ENCODE measurements at places on chromosomes 6 and 20.

DNA sequence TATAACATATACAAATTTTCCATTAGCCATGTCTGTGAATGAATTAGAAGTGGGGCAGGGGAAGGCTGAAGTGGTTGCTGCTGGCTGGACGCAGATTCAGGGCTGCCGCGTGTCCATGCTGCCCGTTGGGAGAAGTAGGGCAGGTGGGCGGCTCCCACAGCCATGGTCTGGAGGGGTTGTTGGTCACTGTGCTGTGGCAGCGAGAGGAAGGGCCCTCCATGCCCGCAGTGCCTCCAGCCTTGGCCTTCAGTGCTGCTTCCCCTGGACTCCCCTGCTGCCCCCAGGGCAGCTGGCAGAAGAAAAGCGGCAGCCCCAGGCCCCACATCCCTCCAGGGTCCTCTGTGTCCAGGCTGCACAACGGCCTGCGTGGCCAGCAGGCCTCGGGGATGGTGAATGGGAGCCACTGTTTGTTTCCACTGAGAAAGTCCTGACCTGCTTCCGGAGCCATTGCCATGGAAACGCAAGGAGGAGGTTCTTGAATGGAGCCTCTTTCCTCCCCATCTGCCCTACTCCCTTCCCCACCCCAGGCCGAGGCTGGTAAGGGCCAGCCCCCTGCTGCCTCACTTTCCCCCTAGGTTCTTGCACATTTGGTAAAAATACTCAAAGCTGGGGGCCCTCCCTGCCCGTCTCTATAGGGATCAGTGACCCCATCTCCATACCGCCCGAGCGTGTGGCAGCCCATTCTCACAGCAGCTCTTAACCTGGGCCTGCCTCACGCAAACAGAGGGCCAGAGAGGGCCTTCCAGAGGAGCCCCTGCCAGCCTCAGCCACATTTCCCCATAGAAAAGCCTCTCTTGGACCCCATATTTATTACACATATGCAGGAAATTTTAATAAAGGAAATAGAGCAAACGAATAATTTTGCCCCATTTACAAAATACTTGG lies 113.3 kb downstream of the SASH1 start:
- no peak for DNase-seq

GRCh38 chr6:90227213-90227612 lies 69.4 kb downstream of the BACH2 start:
- no peak for DNase-seq

GRCh38 chr20:46430921-46431712 lies 24.7 kb upstream of the ELMO2 start:
- no peak for DNase-seq

DNA sequence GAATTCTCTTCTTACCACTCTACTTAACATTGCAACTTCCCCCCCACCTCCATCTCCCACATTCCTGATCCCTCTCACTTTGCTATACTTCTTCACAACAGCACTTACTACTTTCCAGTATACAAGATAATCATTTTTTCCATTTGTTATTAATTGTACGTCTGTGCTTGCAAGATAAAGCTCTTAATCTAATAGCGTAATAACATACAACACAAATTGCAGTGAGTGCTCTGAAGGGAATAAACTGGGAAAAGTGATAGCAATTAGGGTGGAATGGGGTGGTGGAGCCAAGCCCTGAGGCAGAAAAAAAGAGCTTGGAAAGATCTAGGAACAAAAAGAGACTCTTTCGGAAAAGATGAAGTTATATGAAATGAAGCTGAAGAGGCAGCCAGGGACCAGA lies 8.5 kb downstream of the CGAS start:
- no peak for DNase-seq

DNA sequence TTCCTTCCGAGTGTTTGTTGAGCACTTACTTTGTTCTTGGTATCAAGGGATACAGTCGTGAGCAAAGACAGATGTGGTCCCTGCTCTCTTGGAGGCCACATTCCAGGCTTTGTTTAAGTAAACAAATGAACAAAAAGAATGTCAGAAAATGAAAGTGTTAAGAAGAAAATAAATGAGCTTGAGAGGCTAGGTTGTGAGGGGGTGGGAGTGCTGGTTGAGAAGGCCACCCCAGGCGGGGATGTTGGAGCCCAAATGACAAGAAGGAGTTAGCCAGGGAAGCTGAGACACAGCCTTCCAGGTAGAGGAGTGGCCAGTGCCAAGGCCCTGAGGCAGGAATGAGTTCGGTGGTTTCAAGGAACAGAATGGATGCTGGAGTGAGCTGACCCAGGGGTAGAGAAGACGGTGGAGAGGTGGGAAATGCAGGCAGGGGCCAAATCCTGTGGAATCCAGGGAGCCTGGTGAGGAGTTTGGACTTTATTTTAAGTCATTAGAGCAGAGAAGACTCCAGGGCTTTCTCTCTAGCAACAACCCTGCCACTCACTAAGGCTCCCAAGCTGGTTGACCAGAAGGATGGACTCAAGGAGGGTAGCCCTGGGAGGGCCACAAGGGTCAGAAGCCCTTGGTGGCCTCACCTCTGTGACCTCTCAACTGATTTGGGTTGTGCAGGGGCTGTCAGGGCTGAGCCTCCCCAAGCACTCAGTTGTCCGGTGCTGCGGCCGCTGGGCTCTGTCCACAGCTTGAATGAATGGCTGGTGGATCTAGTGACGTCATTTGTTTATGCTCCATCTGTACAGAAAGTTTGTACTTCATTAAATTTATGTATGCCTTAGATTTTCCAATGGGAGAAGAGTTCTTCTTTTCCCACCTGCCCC lies 66.0 kb upstream of the STX16 start:
- DNase-seq: no peak

DNA sequence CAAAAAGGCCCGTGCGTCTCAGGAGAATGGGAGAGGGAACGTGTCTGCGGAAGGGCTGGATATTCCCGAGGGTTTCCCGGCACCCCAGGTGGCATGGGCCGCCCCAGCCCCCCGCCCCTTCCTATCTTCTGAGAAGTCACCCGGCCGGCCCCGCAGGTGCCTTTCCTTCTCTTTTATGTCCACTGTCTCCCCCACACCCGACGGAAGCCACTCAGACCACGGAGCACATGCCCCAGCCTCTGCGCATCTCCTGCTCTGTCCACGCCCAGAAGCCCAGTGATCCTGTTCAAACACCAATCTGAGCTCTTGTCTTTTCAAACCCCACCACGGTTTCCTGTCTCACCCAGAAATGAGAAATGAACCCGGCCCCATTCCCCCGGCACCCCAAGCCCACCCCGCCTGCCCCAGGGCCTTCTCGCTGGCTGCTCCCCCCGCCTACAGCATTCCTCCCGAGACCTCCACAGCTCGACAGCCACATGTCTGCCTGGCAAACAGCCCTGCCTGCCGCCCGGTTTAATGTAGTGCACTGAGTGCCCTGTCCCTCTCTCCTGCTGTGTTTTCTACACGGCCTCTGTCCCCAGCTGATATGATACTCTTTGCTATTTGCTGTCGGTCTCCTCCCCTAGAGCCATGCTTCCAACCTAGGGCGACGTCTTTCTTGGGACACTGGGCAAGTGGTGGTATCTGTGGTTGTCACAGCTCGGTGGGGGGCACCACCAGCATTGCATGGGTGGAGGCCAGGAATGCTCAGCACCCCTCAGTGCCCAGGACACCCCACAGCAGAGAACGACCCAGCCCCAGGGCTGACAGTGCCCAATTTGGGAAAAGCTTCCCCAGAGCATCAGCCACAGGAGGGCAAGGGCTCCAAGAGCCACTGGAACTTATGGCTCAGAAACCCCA lies 182.7 kb downstream of the TAF4 start:
- DNase-seq: no peak

DNA sequence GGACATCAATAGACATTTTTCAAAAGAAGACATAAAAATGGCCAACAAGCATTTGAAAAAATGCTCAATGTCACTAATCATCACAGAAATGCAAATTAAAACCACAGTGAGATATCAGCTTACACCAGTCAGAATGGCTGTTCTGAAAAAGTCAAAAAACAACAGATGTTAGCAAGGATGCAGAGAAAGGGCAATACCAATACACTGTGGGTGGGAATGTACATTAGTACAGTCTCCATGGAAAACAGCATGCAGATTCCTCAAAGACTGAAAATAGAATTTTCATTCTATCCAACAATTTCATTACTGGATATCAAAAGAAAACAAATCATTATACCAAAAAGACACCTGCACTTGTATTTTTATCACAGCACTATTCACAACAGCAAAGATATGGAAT lies 85.3 kb downstream of the DCDC2 start:
- DNase-seq: no peak

GRCh38 chr20:9807136-9807535 lies 31.7 kb downstream of the PAK5 start:
- no peak for DNase-seq

DNA sequence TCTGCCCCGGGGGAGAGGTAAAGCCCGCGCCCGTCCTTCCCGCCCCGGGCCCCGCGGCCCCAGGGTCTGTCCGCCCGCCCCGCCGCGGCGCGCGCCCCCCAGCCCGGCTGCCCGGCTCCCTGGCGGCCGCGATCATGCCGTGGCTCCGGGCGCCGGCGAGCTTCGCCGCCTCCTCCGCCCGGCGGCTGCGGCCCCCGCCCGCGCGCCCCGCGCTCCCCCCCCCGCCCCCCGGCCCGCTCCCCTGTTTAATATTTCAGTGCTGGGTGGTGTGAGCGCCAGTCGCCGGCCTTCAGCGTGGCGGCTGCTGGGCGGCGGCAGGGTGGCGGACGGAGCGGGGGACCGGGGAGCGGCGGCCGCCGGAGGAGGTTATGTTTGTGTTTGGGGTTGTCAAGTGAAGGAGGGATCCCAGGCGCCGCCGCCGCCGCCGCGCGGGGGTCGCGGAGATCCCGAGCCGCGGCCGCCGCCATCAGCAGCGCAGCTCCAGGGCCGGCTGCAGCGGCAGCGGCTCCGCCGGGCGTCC lies at the start of gene HIVEP1:
Gene HIVEP1, plus strand, starts transcription at position 275 of the 520 bp plus-strand sequence. CDS start 3,317 bp downstream, outside the sequence.
- peak; percentile 22 for DNase-seq

DNA sequence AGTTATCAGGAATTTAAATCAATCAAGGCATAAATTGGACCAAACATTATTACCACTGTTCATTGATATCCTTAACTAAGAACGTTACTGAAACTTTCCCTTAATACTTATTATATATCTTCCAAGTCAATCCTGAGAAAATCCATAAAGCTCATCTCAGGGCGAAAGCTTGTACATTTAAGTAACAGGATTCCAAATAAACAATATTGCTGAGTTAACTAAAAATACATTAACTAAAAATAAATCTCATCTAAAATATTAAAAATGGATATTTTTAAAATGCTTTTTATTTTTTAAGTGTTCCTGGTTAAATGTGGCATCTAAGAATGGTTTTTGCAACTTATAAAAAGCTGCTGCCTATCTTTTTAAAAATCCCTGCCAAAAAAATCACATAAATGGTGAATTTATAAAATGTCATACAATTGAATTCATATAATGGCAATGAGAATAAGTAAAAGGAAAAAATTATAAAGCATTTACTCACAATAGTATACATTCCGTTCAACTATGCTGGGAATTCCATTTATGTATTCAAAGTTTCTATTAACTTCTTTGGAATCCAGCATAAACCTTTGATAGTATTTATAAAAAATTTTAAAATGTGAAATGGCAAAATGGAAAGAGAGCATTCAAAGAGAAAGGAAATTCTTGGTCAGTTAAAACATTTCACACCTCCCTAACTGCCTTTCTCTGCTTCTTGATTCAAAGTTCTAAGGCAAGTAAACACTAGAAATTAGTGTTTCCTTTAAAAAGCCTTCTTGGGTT lies 20.8 kb upstream of the GMDS start:
- no peak for DNase-seq

GRCh38 chr6:5569491-5569890 lies 308.2 kb downstream of the FARS2 start:
- DNase-seq: no peak

DNA sequence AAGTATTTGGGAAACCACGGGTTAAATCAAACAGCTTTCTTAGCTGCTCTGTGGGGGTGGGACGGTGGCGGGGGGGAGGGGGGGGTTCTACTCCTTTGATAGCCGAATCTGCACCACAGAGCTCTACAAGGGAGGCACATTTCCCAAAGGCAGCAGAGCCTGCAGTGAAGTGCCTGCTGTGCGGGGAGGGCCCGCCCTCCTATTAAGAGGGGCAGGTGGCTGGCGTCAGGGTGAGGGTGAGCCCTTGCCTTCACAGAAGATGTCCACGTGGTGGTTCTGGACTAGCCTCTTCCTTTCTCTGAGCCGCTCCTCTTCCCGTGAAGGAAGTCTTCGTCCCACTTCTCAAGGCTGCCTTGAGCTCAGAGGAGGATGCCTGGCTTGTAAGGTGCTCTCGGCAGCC lies 174.9 kb upstream of the THBS2 start:
- DNase-seq: no peak

GRCh38 chr20:36483919-36484808 lies 57.2 kb upstream of the MYL9 start:
- no peak for DNase-seq

- no peak for DNase-seq
Observed at GRCh38 chr6:47701363-47701762, 3.0 kb downstream of the ADGRF4 start.

DNA sequence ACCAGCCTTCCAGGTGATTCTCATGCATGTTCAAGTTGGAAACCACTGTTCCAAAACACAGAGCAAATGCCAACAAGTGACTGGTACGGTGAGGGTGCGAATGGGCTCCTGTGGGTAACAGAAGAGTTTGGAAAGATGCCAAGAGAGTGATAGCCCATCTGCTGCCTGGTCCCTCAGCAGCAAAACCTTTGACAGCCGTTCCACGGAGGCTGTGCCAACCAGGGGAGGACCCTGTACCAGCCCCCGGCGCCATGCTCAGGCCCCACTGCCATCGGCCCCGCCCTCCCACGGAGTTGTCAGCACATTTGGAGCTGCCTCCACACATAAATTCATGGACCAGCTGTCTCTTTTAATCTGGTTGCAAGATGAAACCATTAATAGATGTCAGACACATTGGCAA lies 4.4 kb upstream of the PTPRT start:
- DNase-seq: no peak

DNA sequence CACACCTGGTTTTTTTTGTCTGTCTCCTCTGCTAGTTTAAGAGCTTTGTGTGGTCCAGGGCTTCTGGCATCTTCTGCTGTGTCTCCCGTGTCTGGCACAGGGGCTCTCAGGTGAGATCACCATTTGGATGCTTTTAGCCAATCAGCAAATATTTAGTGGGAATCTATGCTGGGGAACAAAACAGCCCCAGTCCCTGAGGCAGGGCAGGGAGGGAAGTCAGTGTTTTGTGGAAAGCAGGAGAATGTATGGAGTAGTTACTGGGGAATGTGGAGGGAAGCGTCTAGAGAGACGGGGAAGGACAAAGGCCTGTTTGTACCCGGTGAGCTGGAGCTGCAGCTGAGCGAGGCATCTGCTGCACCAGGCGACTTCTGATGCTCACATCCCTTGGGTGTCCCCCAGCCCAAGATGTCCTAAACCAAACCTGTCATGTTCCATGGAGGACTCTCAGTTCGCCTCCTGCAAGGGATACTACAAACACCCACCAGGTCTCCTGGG lies 49.3 kb upstream of the NNAT start:
- no peak for DNase-seq

GRCh38 chr6:16337295-16337975 lies 99.0 kb downstream of the GMPR start:
- no peak for DNase-seq

GRCh38 chr20:37406010-37406998 lies 60.4 kb downstream of the SRC start:
- peak; percentile 48 for DNase-seq

GRCh38 chr6:69802995-69803394 lies 6.2 kb upstream of the LMBRD1 start:
- DNase-seq: no peak

GRCh38 chr6:54873599-54873998 lies 27.0 kb downstream of the FAM83B start:
- no peak for DNase-seq

Data from activated CD4-positive, alpha-beta T cell treated with anti-CD3 and anti-CD28 coated beads, Interleukin-2, amount 50 U/mL, for 48 hours (primary cell).